Heart left ventricle (tissue), 16 donors: ENCODE measurements at places on chromosomes 16 and 17. TPM values are rescaled to one million over a fixed set of nuclear protein-coding genes. Genes with fewer than 3 reads are reported as not detected.

DNA sequence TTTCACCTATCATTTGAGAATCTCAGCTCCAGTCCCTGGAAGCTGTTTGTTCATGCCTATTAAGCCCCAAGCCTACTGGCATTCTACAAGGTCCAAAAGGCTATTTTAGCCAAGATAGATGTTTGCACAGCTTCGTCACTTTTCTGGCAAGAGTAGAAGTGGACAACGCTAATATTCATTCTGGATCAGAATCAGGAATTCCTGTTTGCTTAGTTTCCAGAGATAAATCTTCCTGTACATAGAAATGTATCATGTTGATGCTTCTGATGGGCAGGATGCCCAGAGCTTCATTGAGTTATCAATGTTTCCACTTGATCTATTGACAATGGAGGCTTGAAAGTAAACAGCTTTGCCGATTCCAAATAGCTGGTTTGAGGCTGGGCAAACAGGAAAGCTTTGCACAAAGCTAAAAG lies 260.7 kb upstream of the CA10 start:
- no peak for DNase-seq

GRCh38 chr16:79931721-79932120 lies 331.2 kb upstream of the MAF start:
- DNase-seq = no peak

AOC3 gene
- 11.8 TPM for polyA plus RNA-seq

ZFP1 gene
- polyA plus RNA-seq = 3.1 TPM
